ENCODE measurements at places on chromosomes 12 and 14.
A peak's percentile ranks its signal among the peaks of the same experiment; 100 is the strongest.

DNA sequence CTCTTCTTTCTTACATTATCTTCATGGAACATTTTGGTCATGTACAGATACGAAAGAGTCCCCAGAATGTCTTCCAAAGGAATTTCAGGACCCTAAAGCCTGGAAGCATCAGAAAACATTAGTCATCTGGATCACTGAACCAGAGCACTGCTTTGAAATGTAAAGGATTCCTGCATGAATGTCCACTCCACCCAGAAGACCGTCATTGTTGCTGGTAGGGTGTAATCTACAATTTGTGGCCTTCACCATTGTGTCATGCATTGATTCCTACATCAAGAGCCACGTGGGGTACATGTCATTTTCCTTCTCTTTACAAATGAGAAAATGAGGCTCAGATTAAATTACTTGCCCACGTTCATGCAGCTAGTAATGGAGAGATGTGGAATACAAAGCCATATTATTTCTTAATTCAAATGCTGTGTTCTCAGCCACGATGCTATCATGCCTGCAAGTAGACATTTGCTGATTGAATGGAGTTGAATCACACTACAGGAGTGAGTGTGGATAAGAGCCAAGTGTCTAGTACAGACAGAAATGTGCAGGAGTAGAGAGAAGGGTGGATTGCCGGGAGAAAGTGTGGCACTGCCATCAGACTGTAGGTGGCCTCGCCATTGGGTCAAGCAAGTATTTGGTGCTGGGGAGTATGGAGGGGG is 231.2 kb downstream of the C12orf75 start:
- no peak for DNase-seq

- DNase-seq: peak; percentile 59
These were observed 10.5 kb downstream of the LARP4 start for GRCh38 chr12:50411051-50411660.

GRCh38 chr12:79850610-79851299 is 84.1 kb downstream of the PPP1R12A start:
- DNase-seq: no peak

GRCh38 chr12:115946867-115947695 is 330.4 kb downstream of the MED13L start:
- no peak for DNase-seq

GRCh38 chr12:18262514-18262913 is 1.2 kb downstream of the PIK3C2G start:
- no peak for DNase-seq

- DNase-seq: no peak
These were observed 16.9 kb downstream of the PPP1R36 start for GRCh38 chr14:64566651-64567122.

GRCh38 chr14:92556255-92556741 is 42.7 kb downstream of the RIN3 start:
- no peak for DNase-seq

DNA sequence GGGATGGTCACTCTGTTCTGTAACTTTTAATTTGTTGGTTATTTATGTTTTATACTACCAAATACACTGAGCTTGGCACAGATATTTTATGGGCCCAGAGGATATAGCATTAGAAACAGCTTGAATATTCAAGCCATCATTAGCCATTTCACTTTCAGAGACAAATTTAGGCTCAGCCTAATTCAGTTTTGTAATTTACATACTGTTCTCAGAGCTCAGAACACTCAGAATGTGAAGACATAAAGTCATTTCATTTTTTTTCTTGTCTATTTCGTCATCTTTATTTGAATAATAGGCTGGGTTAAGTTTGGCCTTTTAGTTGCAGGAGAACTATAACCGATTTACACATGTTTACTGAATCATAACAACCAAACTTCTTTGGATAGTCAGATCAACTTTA is 361.7 kb downstream of the SNAPC1 start:
- no peak for DNase-seq

DNA sequence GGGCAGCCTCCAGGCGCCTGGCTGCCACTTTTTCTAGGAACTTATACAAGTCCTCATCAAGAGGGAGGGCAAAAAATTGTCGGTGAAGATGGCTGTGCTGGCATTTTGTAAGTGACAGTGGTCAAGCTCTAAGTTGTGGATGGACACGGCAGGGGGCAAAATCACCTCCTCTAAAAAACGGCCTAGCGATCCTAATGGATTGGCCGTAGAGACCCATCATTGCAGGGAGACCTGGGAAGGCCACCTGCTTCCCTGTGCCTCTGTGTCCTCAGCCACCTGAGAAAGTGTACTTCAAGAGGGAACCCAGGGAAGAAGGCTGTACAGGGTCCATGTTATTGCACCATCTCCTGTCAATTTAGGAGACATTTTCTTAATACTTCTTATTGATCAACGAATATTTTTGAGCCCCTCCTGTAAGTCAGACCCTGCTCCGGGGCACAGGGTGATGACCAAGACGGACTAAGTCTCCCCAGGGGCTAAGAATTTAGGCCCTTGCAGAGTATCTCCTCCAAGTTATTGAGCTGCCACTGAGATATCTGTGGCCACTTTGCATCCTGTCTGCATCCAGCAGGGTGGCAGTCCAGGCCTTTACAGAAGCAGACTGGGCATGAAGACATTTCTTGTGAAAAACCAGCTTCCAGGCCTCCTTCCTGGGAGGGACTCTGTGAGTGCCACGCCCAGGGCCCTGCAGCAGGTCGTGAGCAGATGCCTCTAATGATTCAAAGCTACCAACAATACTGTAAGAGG is 40.5 kb downstream of the PSMA6 start:
- DNase-seq: peak; percentile 68

GRCh38 chr12:47391566-47391965 is 311.8 kb upstream of the AMIGO2 start:
- peak; percentile 8 for DNase-seq

DNA sequence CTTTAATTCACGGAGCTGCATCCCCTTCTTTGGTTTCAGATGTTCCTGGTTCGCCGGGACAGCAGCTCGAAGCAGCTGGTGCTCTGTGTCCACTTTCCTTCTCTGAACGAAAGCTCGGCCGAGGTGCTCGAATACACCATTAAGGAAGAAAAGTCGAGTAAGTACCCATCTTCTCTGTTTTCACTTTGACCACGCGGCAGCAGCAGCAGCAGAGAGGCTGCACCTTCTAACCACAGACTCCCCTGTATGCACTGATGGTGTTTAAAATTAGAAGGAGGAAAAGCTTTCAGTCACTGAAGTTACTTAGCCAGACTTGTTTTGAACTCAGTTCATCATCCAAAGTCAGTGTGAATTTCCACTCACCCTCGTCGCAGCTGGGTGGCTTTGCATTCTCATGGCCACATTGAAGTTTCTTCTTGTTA is 63.8 kb downstream of the RIN3 start:
- no peak for DNase-seq

DNA sequence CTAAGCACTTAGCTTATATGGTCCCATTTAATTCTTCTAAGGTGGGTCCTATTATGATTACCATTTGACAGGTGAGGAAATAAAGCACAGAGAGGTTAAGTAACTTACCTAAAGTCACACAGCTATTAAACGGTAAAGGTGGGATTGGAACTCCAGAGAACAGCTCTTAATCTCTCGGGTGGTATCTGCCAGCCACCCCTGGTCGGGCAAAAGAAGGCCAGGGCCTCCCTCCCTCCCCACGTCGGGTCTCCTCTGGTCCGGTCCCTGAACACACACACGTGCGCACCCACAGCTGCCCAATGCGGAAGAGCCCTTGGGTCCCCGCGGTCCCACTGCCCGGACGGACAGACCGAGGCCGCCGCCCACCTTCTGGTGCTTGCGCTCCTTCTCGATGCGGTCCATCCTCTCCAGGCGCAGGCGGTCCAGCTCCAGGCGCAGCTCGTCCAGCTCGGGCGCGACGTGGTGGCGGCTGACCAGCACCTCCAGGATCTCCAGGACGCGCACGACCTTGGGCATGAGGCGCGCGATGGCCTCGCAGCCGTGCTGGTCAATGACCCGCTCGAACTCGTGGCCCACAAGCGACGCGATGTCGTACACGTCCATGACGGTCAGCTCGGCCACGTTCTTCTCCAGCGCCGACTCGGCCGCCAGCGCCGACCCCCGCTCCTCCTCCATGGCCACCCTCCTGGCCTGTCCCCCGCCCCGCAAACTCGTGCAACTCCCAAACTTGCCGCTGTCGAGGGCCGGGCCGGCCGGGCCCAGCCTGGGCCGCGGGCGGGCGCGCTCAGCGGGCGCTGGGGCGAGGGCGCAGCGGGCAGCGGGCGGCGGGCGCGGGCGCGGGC is 490 bp downstream of the RILPL1 start:
- peak; percentile 46 for DNase-seq

Measured in thyroid gland (tissue), 4 donors.